ENCODE measurements at places on chromosomes 12 and 14. TPM values are rescaled to one million over a fixed set of nuclear protein-coding genes. Genes with fewer than 3 reads are reported as not detected.

GRCh38 chr14:77140359-77141213 is 1.0 kb downstream of the ZDHHC22 start:
- peak; percentile 71 for DNase-seq

GRCh38 chr14:92154283-92154942 is 32.6 kb downstream of the CPSF2 start:
- no peak for DNase-seq

DNA sequence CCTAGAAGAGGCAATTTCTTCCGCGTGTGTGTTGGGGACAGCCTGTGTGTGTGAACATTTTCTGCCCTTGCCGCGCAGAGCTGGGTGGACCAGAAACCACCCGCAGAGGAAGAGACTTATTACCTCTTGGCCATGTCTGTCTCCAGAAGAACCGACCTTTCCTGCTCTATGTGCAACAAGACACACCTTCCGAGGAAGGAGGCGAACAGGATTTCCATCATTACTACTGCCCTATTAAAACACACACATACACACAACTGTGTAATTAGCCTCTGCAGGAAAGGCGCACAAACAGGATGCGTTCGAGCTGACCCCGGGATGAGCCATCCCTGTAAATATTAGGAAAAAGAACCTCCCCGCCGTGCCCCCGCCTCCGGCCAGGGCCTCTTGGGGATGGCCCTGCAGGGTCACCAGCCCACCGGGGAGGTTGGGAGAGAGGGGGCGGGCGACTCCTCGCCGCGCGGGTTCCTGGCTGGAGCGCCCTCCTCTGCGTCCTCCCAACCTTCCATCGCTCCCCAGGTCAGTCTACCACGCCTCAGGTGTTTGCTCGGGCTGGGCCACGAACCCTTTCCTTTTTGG is 484 bp upstream of the PRKCH start:
- no peak for DNase-seq

- DNase-seq, result no peak
Observed at GRCh38 chr14:58882577-58883018, 244.8 kb downstream of the DACT1 start.

DNA sequence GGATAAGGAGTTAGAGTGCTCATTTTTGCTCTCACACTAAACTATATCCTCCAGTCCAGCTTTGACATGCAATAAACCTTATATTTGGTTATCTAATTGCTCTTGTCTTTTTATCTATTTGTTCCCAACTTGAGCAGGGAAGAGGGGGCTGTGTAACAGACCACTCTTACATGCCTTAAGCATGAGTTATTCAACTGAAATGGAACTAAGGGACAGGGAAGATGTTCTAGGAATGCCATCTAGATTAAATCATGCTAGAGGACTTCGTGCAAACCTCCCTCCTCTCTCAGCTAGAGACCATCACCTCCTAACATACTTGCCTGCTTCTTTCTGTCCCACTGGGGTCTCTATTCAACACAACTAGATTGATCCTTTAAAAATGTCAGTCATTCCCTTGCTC is 20.6 kb downstream of the SPX start:
- no peak for DNase-seq

GRCh38 chr12:49873361-49873934 is 30.3 kb downstream of the FAIM2 start:
- DNase-seq, result peak; percentile 29

DNA sequence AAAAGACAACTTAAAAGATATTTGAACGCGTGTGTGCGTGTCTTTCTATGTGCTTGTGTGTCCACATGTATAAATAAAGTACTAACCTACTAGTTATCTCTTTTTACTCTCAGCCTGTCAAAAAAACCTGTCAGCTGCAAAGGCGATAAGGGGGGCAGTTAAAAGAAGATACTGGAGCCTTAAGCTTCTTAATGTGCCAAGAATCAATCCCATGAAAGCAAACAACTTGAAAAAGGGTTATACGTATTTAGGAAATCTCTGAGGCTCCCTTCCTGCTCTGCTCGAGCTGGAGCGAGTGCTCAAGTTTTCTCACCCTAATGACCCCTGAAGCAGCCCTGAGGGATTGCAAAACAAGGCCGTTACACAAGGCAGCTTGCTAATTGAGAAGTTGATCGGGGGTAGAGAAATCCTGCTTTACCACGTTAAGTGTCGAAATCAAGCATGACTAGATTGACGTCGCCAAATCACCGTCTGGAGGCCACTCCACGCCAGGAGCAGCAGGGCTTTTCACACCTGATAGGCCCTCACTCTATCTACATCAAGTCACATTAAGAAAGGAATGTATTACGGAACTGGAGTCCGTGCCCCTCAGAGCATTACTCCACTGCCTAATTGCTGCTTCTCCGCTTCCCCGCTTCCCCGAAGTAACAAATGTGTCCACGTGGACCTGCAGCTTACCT is 32.4 kb downstream of the LMO3 start:
- peak; percentile 91 for DNase-seq

DNA sequence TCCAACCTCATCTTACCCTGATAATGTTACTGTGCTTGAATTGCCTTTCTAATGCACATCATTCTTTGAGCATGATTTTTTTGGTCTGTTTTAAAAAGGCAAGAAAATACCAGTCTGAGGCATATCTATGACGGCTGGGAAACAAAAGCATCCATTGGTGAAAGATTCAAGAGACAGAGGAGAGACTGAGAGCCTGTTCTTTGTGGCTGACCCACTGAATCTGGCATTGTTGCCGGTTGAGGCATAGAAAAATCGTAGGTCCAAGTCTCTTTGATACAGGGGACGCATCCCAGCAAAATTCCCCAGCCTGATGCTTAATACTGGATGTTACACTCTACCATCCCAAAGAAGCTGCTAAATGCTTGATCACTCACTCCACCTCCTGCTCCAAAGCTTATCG is 2.9 kb upstream of the KLHL42 start:
- DNase-seq, result no peak

DNA sequence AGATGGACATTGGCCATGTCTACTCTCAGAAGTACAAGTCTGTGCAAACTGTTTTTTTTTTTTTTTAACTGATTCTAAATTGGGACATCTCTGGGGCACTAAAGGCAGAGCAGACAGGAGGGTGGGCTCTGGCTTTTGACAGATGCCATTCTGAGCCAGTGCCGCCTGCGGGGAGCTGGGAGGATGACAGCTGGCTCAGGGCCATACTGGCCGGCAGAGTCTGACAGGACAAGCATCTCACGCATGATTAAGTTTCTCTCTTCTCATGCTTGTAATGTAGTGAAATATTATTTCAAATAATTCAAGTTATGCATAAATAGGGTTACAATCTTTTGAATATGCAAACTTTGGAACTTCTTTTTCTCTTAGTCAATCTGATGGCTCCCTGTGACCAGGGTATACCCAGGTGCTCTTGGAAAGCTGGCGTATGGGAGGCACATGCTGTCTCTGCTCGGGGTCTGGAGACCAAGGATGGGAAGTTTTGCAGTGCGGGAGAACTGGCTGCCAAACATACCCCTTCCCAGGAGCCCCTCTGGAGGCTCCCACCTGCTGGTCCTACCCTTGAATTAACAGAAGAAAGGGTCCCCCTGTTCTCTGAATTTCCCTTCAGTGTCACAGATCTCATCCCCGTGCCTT is 7.6 kb downstream of the CDCA4 start:
- no peak for DNase-seq

GRCh38 chr12:100489251-100489820 is 15.7 kb downstream of the NR1H4 start:
- DNase-seq, result no peak

- DNase-seq, result peak; percentile 26
Observed at GRCh38 chr12:4407136-4407535, 27.6 kb upstream of the FGF23 start.

DNA sequence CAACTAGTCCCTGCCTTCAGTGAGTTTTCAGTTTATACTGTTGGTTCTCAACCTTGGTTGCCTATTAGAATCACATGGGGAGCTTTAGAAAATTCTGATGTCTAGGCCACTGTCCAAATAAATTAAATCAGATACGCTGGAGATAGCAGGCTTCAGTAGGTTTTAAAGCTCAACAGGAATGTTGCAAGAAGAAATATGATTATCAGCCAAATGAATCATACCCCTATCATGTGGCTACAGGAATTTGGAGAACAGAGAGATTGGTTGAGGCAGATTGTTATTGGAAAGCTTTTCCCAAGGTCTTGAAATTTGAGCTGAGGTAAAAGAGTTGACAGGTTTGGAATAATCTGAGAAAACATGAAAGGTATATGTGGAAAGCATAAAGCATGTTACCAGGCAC is 125.3 kb downstream of the WIF1 start:
- no peak for DNase-seq

GRCh38 chr14:103657471-103657870 is 28.5 kb downstream of the KLC1 start:
- DNase-seq, result no peak

DNA sequence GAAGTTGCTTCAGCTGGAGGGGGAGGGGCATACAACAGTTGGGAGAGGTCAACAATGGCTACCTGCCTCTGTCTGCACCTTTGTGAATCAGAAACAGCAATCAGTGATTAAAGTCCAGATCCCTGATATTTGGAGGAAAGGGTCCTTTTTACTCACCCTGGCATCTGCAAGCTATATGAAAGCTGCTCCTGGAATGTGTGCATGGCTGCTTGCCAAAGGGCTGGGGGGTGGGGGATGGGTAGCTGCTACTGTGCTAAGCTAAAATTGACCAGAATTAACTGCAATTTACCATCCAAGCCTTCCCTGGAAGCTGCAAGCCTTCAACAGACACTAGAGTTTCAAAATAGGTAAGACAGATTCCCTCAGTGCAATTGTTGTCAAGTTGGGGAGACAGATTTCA is 13.5 kb upstream of the GTF2A1 start:
- DNase-seq, result no peak

GRCh38 chr12:48542300-48542928 is 17.0 kb downstream of the OR8S1 start:
- peak; percentile 86 for DNase-seq

The C1R gene
- total RNA-seq, result 2.9 TPM

The EIF2S3B gene
- total RNA-seq, result 4.6 TPM

The OTOGL gene
- 1.4 TPM for total RNA-seq

All from endodermal cell (in vitro differentiated cells).